ENCODE measurements at places on chromosomes 11 and 22.

DNA sequence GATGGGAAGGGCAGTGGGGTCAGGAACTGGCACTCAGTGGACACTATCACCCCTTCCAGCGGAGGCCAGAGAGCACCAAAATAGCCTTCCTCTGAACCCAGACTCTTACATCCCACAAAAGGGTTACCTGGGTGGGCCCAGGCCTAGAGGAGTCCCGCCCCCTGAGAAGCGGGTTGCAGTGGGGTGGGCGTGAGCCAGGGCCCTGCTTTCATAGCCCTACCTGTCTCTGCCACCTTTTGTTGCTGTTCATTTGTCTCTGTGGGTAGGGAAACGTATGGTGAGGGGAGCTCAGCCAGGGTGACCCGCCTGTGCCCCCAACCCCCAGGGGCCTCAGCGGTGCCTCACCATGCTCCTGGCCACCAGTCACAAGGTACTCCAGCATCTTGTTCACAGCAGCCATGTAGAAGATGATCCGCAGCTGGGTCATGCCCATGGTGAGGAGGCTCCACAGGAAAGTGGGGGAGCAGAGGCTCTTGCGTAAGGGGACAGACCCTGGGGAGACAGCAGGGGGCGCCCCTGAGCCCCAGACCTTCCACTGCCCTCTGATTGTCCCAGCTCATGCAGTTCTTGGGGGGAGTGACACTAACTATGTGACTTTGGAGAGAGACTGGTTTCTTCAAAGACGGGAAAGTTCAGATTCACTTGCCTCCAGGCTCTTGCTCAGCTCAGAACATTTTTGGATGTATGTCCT lies 24.0 kb downstream of the SLC43A1 start:
- DNase-seq: no peak

- no peak for DNase-seq
These were observed 546.2 kb downstream of the NTM start for GRCh38 chr11:131916638-131917037.

GRCh38 chr22:42964994-42965699 lies 49.8 kb downstream of the PACSIN2 start:
- no peak for DNase-seq

DNA sequence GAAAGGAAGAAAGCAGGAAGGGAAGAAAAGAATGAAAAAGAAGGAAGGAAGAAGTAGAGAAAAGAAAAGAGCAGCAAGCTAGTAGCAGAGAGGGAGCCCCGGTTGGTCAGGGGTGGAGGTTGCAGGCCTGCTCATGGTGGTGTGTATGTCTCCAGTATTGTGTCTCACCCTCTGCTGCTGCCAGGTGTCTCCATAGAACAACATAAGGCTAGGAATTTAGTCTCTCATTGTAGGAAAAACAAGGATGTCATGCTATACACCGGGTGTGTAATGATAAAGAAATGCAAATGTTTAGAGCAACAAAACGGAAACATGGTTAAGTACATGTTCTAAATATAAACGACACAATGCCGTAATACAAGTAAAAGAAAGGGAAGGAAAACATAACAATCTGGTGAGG lies 342.5 kb downstream of the NTM start:
- no peak for DNase-seq

DNA sequence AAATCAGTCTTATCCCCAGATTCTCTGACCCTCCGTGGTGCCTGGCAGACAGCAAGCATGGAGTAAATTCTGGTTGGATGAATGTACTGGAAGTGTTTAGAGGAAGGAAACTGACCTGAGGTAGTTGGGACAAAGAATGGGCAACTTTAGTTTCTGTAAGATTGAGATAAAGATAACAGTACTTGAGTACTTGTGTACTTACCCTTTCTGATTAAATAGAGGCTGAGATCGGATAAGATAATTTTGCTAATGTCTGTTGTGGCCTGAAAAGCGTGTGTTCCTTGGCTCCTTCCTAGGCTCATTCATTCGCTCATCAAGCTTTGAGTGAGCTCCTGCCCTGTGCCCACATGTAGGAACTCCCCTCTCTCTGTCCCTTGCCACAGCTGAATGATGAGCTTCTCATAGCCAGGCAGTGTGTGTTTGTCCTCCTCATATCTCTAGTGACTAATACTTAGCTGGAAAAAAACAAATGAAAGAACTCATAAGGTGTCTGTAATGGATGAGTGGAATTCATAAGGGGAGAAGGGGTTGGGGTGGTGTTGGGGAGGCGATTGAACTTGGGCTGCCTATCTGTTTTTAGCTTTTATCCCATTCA lies 118.1 kb downstream of the DBX1 start:
- no peak for DNase-seq

- DNase-seq: no peak
These were observed 4.7 kb downstream of the CSDC2 start for GRCh38 chr22:41565403-41566054.

DNA sequence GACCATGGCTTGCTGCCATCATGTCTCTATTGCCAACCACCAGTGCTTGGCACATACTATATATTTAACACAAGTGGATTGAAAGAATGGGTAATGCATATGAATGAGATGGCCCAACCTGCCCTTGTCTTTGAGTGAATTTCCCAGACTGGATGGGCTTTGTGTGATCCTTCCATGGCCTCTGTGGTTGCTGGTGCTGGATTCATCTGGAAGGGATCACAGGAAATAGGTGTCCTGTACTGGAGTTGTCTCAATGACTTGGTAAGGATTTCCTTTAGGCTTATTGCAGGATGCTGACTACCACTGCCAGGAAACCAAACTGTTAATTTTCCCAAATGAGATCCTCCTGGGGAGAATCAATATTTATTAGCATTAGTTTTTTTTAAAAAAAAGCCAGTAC lies 328.6 kb downstream of the TMEM135 start:
- DNase-seq: no peak

DNA sequence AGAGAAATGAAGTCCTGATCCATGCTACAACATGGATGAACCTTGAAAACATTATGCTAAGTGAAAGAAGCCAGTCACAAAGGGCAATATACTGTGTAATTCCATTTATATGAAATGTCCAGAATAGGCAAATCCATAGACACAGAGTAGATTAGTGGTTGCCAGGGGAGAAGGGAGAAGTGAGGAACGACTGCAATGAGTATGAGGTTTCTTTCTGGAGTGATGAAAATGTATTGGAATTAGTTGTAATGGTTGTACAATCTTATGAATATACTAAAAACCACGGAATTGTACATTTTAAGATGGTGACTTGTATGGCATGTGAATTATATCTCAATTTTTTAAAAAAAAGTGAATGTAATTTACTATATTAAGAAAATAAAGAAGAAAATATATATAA lies 83.1 kb upstream of the GDPD4 start:
- DNase-seq: no peak

DNA sequence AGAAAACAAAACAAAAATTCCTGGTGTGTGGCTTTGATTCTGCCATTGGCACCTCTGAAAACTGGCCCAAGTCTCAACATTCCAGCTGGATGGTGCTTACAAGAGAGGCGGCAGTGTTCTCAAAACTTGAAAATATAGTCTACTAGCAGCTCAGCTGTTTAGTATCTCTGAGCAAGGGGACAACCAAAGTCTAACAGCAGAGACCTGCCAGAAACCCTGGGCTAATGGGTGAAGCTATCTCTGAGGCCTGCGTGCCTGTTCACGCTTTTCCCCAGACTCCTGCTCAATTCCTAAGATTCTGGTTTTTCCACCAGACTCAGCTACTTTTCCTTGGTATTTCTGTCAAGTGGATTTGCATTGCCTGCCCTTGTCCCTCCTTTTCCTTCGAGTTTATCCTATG lies 17.9 kb downstream of the TMEM218 start:
- no peak for DNase-seq

- DNase-seq: no peak
These were observed 1515.6 kb downstream of the TBC1D22A start for GRCh38 chr22:48277868-48278581.

GRCh38 chr11:116895048-116895757 lies 57.8 kb upstream of the APOA1 start:
- DNase-seq: no peak

GRCh38 chr22:41308054-41308453 lies 6.7 kb downstream of the ZC3H7B start:
- no peak for DNase-seq

- no peak for DNase-seq
These were observed 3.9 kb upstream of the SERGEF start for GRCh38 chr11:18016789-18017188.

DNA sequence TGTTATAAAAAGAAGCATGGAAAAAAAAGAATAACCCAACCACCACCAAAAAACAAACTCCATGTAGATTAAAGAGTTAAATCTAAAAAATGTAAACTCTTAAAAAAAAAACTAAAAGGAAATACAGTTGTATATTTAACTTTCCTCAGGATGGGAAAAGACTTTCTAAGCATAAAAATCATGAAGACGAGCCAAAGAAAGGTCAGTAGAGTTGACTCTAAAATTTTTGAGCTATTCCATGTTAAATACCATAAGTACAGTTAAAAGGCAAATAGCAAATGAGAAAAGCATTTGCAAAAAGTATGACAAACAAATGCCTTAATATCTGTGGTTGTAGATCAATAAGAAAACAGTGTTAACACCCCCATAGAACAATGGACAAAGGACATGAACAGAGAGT lies 28.0 kb upstream of the C11orf96 start:
- DNase-seq: no peak

- DNase-seq: no peak
These were observed 16.8 kb upstream of the IL10RA start for GRCh38 chr11:117969160-117969991.

- no peak for DNase-seq
These were observed 65.0 kb downstream of the BUD13 start for GRCh38 chr11:116707746-116708145.

DNA sequence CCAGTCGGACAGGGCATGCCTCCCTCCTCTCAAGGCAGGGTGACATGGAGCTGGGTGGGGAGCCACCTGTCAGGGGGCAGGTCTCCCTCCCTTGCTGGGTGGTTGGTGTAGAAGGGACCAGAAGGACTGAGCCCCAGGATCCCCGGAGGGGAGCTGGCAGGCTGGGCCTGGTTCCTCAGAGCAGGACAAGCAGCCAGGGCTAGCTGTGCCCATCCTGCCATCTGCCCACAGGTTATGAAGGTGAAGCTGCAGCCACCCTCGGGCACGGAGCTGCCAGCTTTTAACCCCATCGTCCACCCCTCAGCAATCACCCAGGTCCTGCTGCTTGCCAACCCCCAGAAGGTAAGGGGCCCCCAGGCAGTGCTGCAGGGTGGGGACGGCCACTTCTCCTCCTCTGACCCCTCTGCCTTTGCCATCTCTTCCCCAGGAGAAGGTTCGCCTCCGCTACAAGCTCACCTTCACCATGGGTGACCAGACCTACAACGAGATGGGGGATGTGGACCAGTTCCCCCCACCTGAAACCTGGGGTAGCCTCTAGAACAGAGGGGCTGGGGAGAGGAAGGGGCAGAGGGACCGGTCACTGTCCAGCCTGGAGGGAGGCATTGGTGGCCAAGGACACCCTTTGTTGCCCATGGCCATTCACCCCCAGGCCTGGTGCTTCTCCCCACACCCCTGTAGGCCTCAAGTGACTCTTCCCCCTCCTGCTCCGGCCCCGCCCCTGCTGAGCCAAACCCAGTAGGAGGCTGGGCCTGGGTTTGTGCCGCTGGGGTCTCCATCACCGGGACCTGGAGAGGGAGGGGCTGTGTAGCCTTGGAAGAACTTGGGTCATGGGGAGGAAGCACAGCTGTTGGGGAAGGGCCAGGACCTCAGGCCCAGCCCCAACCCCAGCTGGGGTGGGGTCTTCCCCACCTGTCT lies 7.0 kb upstream of the SH3BP1 start:
- DNase-seq: no peak

DNA sequence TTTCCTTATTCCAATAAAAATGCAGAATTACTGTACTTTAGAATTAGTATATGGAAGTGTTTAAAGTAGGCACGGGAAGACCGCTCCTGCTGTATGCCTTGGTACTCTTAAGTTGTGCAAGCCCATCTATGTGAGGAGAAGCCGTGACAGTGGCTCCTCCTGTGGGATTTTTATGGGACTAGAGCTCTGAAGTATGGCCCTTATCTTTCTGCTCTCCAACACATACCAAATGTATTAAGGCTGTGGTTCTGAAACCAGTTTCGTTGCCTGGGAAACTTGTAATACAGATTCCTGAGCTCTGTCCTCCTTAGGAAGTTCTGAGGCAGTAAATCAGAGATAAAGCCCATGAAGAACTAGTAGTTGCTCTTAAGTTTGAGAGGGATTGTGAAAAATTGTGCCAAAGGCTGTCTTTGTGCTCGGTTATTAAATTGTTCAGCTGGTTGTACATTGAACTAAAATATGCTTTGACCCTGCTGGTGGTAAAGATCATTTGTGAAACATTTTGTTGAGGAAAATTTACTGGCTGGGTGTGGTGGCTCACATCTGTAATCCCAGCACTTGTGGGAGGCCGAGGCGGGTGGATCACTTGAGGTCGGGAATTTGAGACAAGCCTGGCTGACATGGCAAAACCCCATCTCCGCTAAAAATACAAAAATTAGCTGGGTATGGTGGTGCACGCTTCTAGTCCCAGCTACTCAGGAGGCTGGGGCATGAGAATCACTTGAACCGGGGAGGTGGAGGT lies 29.3 kb downstream of the RTN3 start:
- DNase-seq: no peak

GRCh38 chr11:80958987-80959386 lies 1518.2 kb upstream of the TENM4 start:
- DNase-seq: no peak

DNA sequence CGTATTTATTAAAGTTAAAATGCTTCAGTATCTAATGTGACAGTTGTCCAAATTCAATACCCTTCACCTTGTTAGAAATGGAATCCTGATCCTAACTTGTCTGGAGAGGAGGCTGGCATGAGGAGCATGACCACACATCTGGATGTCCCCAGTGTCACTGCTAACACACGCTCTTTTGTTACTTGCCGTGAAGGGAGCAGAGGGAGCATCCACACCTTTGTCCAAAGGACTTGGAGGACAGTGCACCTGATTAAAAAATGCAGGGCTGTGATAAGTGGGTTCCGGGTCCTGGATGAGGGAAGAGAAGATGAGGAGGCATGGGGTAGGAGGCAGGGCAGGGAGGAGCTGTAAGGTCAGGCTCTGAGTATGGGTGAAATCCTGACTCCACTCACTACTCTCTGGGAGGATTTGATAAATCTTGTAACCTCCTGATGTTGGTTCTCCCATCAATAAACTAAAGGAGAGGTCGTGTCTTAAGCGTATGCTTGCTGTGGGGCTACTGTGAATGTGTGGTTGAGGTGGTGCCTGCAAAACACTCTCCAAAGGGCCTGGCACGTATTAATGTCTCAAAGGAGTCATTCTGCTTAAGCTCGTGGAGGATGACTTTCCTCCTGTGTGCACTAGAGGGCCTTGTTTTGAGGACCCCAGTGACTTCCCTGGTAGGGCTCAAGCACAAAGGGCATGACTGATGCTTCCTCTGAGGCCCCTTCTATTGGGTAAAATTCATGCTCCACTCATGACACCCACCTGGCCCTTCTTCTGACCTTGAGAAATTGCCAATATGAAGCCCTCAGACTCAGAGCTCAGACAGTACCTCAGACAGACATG lies 16.8 kb upstream of the IGLL5 start:
- DNase-seq: no peak

DNA sequence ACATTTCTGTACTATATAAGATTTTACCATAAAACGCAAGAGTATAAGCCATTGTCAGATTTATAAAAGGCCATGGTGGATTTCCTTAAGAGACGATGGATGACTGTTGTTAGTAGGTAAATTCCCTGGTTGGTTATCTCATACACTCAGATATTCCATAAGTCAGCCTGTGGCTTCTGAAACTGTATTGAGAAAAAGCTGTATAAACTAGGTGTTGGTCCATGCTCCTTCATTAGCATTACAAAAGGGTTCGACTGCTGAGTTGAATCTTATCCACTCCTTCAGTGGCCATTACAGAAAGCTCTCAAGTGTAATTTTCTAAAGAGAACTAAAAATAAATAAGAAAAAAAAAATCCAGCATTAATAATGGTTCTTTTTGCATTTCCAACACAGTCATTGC lies 5.3 kb downstream of the GRAP2 start:
- DNase-seq: no peak
